ENCODE measurements at places on chromosomes 7 and 10. TPM values are rescaled to one million over a fixed set of nuclear protein-coding genes. Genes with fewer than 3 reads are reported as not detected.

- DNase-seq, result no peak
Observed at GRCh38 chr10:62584731-62585130, 210.6 kb downstream of the ZNF365 start.

- no peak for DNase-seq
Observed at GRCh38 chr10:12349629-12350166, 351 bp downstream of the CAMK1D start.

DNA sequence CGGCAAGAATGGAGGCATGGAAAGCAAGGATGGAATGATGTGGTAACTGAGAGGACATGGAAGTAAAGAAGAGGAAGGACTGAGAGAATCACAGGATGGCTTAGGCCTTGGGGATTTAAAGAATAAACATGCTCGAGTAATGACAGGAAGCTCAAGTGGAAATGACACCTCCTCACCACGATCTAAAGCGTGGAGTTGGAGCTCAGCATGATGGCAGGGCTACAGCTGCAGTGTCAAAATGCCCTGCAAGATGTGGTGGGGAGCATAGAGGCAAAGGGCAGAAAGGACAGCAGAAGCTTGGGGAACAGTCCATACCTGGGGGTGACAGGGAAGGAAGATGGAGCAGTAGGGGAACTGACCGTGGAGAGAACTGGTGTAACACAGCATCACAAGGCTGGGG, 229.5 kb upstream of the PLXNA4 start:
- DNase-seq, result no peak

- DNase-seq, result no peak
Observed at GRCh38 chr10:29648983-29649268, 14.2 kb upstream of the SVIL start.

HKDC1 gene
- polyA plus RNA-seq, result 15.3 TPM
